ENCODE measurements at places on chromosomes 16 and 17.

- DNase-seq: no peak
These were observed 9.4 kb downstream of the PLD6 start for GRCh38 chr17:17196776-17197175.

DNA sequence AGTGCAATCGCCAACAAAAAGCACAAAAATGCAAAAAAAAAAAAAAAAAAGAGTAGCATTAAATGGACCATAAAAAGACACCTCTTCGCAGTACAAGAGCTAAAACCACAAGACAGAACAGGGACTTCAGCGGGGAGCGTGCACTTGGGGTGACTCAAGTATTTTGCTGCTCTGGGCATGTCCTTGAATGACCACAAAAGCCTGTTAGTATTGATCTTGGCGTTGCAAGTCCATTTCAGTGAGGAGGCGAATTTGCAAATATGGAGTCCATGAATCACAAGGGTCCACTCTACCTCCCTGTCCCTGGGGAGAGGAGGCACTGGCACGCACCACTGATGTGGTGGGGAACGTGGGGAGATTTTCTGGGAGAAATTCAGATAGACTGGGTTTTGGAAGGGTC, 78.9 kb downstream of the CNGB1 start:
- DNase-seq: no peak

GRCh38 chr17:8629371-8630226, 926 bp downstream of the MYH10 start:
- DNase-seq: no peak

GRCh38 chr17:41655611-41656111, 31.3 kb upstream of the KRT17 start:
- no peak for DNase-seq

Data from stimulated activated CD4-positive, alpha-beta T cell treated with anti-CD3 and anti-CD28 coated beads, Interleukin-1b, Interleukin-23, amount 100 ng/mL, for 48 hours (primary cell).